ENCODE measurements at places on chromosomes 1 and 21.

- DNase-seq: no peak
These were observed 2.2 kb upstream of the LIX1L start for GRCh38 chr1:145959957-145960467.

- DNase-seq: no peak
These were observed 26.5 kb upstream of the TSPEAR start for GRCh38 chr21:44737706-44738354.

GRCh38 chr1:206808615-206809014 is 36.3 kb upstream of the IL10 start:
- DNase-seq: peak; percentile 62

- DNase-seq: no peak
These were observed 240.1 kb upstream of the NFIA start for GRCh38 chr1:60842304-60842703.

- DNase-seq: no peak
These were observed 113.1 kb upstream of the LMO4 start for GRCh38 chr1:87215592-87215991.

DNA sequence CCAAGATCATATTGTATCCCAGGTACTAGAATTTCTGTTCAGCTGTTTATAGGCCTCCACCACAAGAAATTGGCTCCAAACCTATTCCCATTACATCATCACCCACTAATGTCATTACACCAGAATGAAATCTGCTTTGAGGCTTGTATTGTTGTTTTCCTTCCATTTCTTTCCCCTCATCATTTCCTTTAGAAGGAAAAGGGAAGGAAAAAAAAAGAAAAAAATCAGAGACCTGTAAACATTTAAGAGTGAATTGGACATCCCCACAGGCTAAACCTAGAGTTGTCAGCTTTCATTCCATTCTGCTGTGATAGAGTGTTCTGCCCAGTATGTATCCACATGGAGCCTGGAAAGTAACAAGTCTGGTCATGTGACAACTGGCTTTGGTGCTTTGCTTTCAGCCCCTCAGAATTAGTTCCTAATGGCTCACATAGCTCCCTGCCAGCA is 44.6 kb downstream of the NFYC start:
- no peak for DNase-seq

DNA sequence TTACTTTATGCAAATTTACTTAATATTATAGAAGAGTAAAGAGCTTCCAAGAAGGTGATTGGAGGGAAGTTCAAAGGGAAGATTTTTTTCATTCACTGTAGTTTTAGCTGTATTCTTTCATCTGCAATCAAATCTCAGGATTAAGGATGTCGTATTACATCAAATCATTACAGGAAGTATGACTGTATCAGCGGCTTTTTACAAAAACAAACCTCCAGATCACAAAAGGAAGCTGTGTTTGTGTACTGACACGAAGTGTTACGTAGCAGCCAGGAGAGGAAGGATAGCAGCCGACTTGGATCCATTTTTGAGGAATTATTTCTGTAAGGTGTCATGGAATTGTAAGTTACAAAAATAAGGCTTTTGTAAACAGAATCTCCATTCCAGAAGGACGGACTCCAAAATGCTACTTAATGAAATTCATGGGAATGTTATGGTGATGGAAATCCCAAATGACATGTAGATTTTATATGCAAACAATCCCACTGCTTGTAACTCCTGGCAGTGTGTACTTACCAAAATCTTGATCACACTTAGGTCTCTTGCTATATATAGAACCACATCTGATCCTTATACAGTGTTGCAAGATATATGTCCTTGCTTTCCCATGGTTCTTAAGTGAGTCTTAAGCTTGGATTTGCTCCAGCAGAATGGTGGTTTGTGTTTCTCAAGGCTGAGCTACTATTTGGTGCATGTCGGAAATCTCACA is 49.8 kb downstream of the KCNJ15 start:
- peak; percentile 18 for DNase-seq

- no peak for DNase-seq
These were observed 22.5 kb downstream of the DPH5 start for GRCh38 chr1:101003012-101003650.

All from CD4-positive, alpha-beta T cell treated with Interleukin-4 for 4 hours (primary cell).